Stimulated activated CD4-positive, alpha-beta T cell treated with anti-CD3 and anti-CD28 coated beads, Interleukin-2, amount 100 ng/mL, for 24 hours (primary cell): ENCODE measurements at places on chromosomes 1 and 21.

- no peak for DNase-seq
Observed at GRCh38 chr21:23394458-23394857, 2212.8 kb downstream of the MRPL39 start.

- DNase-seq = no peak
Observed at GRCh38 chr1:212141404-212141803, 105.9 kb downstream of the DTL start.

DNA sequence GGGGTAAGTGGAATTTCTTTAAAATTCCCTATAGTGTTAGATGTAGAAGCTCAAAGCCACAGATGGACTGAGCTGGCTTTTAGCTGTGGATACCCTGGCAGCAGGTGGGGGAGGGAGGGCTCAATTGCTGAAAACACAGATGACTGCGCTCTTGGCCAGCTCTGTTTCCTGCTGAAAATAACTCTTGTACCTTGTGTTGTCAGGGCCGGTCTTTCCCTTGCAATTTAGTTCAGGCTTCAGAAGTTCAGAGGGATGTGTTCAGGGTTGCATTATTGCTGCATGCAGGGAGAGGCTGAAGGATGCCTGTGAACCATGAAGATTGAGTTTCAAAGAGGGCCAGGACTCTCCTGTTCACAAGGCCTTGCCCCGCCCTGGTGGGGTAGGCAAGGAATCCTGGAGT is 58.1 kb upstream of the GCLM start:
- no peak for DNase-seq

GRCh38 chr1:79204779-79205479 is 198.4 kb upstream of the ADGRL4 start:
- no peak for DNase-seq

- DNase-seq = no peak
Observed at GRCh38 chr1:84430546-84430945, 32.3 kb downstream of the DNASE2B start.

DNA sequence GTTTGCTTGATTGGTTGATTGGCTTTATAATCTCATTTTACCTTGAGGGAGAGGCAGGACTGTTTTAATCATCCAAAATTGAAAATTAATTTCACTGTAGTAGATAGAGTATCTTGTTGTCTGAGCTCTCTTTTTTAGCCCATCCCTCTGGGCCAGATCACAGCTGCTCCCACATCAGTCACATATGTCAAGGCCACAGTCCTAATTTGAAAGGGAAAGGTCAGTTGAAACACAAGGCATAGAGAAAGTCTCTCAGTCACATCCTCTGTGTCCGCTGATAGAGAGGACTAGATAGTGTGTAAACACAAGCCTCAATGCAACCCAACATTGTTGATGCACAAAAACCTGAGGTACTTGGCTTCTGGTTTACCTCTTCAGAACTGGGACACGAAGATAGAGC is 6.8 kb downstream of the C1orf74 start:
- no peak for DNase-seq

GRCh38 chr1:83796409-83796808 is 202.5 kb downstream of the TTLL7 start:
- no peak for DNase-seq

DNA sequence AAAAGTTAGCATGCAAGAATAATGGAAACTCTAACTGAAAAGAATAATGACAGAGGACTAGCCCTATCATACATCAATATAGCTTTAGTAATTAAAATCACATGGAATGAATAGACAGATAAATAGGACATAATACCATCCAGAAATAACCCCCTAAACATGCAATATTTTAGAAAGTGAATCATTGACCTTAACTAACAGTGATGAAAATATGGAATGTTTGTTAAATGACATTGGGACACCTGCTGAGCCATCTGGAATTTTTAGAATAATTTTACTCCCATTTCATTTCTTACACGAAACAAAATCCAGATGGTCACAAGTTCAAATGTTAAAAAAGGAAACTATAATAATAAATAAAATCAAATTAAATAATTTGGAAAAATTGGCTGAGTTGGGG is 53.1 kb upstream of the FMO3 start:
- no peak for DNase-seq

DNA sequence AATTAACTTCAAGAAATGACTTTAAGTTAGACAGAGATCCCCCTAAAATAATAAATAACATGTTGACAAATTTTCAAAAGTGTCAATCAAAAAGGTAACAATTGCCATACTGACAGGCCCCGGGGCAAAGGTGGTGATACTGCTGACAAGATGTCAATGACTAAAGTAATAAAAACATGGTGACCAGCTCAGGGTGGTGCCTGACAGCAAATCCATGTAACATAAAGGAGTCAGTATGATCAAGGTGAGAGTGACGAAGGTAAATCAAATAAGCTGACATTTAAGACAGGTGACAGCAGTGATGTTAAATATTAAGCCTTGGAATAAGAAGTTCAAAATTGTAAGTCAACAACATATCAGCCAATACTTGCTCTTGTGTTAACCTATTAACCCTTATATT is 387.5 kb downstream of the DPYD start:
- no peak for DNase-seq

GRCh38 chr1:228999446-229000170 is 264.3 kb downstream of the RHOU start:
- no peak for DNase-seq

GRCh38 chr1:112298558-112298957 is 97.5 kb upstream of the CTTNBP2NL start:
- DNase-seq = peak; percentile 25

- no peak for DNase-seq
Observed at GRCh38 chr1:189616893-189617292, 860.8 kb downstream of the BRINP3 start.

DNA sequence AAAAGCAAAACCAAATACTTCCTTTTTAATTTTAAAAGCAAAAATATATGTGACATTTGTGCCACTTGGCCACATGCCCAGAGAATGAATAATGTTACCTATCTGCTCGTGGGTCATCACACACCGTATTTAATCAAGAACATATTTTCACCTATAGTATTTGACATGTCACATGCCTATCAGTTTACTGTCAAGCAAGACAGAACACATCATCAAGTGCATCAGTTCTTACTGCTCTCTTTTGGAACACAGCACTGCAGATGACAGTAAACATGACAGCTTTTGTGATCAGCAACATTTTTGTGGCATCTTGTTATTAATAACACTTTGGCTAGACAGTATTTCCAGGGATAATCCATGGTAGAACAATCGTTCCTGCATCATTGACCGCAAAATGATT is 134.4 kb downstream of the LRRC7 start:
- no peak for DNase-seq

GRCh38 chr1:244350027-244350426 is 101.7 kb downstream of the ADSS2 start:
- no peak for DNase-seq

- DNase-seq = no peak
Observed at GRCh38 chr1:67711855-67712212, 26.8 kb downstream of the GADD45A start.

GRCh38 chr1:39132505-39133339 is 71.8 kb upstream of the MACF1 start:
- DNase-seq = no peak

DNA sequence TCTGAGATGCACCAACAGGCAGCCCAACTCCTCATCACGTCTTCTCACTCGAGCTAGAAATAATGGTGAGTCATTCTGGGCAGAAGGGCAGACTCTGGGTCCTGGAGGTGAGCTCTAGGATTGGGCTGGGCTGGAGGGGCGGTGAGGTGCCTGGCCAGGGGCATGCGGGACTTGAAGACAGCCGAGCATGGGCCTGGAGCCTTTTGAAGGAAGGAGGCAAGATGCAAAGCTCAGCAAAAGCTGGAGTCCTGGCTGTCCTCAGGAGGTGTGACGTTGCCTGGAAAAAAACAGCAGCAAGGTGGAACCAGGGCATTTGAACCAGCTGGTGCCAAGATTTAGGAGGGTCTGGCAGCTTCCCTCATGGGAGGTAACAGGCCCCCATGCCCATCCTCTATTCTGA is 712 bp downstream of the KCNA2 start:
- no peak for DNase-seq

DNA sequence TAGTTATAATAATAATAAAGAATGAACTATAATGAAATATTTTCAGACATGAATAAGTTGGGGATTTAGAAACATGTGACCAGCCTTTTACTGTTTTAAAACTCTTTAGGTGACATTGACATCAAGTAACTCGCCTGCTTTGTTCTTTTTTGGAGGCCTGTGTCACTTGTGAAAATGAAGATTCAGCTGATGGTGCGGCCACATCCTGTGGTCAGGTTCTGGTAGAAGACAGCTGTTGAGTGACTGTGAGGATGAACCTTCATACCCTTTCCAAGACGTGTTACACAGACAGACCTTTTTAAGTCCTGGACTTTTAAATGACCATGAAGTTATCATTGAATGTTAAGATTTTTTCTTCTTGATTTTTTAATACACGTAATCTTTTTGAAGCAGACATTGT is 10.3 kb downstream of the UTS2 start:
- DNase-seq = no peak

- no peak for DNase-seq
Observed at GRCh38 chr1:224159541-224159940, 23.5 kb upstream of the DEGS1 start.

- no peak for DNase-seq
Observed at GRCh38 chr1:248421384-248421783, 18.5 kb downstream of the OR2T1 start.

DNA sequence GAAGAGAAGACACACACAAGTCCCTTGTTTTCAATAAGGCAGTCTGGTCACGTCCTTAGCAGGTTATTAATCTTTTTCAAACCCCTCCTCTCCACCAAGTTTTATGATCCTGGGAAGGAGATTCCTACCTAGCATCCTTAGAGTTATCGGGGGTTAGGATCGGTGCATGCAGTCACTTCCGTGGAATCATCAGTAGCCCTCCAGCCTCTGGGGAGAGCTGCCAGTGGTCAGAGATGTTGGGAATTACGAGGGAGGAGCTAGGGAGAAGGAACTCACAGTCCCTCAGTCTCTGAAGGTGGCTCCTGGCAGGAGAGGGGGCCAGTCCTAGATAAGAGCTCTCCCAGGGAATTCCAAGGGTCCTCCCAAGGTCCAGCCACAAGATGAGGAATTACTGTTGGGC is 57.7 kb upstream of the ATP5PO start:
- no peak for DNase-seq

- no peak for DNase-seq
Observed at GRCh38 chr1:167966050-167966449, 29.2 kb upstream of the MPC2 start.

DNA sequence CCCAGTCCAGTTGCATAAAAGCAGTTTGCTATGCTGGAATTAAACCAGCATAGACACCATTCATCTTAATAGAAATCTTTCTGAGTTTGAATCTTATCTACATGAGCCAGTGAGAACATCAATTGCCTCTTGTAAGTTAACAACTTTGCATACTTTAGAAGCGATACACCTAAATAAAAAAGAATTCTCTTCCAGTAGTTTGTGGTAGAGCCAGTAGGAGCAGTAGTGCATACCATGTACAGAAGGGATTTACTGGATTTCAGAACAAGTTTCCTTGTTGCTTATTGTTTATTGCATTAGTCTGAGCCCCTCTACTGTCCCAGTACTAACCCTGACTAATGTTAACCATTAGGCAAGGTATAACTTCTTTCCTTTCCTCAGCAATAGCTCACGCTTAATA is 313.1 kb downstream of the TGFB2 start:
- DNase-seq = no peak

DNA sequence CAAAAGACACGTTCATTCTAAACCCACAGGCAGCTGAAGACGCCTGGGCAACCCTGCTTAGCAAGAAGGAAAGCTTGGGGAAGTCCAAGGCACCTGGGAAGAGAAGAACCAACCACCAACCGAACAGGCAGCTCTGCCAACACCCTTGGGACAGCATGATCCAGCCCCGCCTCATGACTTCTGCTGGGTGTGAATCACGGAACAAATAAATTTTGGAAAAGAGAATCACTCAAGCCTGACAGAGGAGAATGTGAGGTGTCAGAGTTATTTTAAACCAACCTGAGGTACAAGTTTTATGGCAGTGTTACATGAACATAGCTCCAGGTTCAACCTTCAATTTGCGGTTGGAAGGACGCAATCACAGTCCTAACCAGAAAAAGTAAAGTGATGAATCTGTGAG is 10.0 kb upstream of the PADI4 start:
- DNase-seq = no peak

- DNase-seq = no peak
Observed at GRCh38 chr1:202648605-202649226, 61.5 kb downstream of the SYT2 start.

DNA sequence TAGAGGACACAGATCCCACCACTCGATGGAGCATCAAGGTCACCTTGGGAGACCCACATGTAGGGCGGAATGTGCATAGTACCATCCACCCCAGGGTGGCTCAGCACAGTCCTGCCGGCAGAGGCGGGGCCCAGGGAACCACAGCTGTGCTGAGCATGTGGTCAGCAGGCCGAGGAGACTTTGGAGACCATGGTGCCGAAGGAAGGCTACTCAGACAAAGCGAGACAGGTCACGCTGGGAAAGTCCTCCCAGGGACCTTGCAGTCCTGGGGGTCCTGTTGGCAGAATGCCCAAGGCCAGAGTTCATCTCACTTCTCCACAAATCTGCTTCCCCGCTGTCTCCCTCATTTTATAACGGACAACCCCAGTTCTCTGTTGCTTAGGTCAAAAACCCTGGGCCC is 22.5 kb downstream of the WNT3A start:
- no peak for DNase-seq

GRCh38 chr1:208899438-208899837 is 655.3 kb upstream of the PLXNA2 start:
- DNase-seq = no peak

- no peak for DNase-seq
Observed at GRCh38 chr1:98133131-98133530, 212.3 kb upstream of the DPYD start.

GRCh38 chr1:245605480-245606156 is 450.8 kb downstream of the KIF26B start:
- no peak for DNase-seq

- DNase-seq = no peak
Observed at GRCh38 chr1:19178734-19179398, 31.2 kb downstream of the UBR4 start.

- no peak for DNase-seq
Observed at GRCh38 chr1:235863699-235864093, 3.0 kb downstream of the LYST start.

DNA sequence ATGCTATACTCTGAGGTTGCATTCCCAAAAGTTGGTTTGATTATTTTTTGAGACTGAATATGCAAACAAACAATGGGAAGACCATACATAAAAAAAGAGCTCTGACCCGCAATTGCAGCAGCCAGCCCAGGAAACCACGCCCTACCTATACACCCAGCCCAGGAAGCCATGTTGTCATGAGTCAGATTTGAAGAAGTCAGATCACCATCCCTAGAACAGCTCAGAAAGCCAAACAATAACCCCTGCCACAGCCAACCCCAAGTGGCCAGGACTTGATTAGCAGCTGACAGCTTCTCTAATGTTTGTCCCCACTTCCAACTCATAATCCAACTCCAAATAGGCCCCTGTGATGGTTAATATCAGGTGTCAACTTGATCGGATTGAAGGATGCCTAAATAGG is 621.9 kb downstream of the NPHP4 start:
- no peak for DNase-seq
